ENCODE measurements at places on chromosomes 4 and X. TPM values are rescaled to one million over a fixed set of nuclear protein-coding genes. Genes with fewer than 3 reads are reported as not detected.

The SPARCL1 gene
- 137 TPM for total RNA-seq

The HMX1 gene
- total RNA-seq = not detected

The HTT gene
- total RNA-seq = 40.5 TPM

The HMGB2 gene
- 18.7 TPM for total RNA-seq

The GPR101 gene
- not detected for total RNA-seq

The PAGE3 gene
- total RNA-seq = not detected

The RASGEF1B gene
- 4.3 TPM for total RNA-seq

The ALPK1 gene
- total RNA-seq = 14.8 TPM

The MAGEB10 gene
- total RNA-seq = not detected

The FAM114A1 gene
- total RNA-seq = 43.2 TPM

The TBX22 gene
- total RNA-seq = not detected

The FHL1 gene
- total RNA-seq = 125 TPM

The PABPC5 gene
- 0.26 TPM for total RNA-seq

The SH2D1A gene
- total RNA-seq = 0.52 TPM

The SLC25A53 gene
- 3.6 TPM for total RNA-seq

The MAGEC2 gene
- total RNA-seq = not detected

The UFSP2 gene
- 14.8 TPM for total RNA-seq

The GATA1 gene
- not detected for total RNA-seq

The RAP2C gene
- total RNA-seq = 7.9 TPM

The TKTL2 gene
- total RNA-seq = not detected

The MEPE gene
- not detected for total RNA-seq

The NMU gene
- not detected for total RNA-seq

The PGAM4 gene
- not detected for total RNA-seq

The REPS2 gene
- 19.7 TPM for total RNA-seq

The GCNA gene
- 3.6 TPM for total RNA-seq

The SPANXB1 gene
- total RNA-seq = not detected

The SLC6A14 gene
- total RNA-seq = under 0.01 TPM

The DOK7 gene
- 7.0 TPM for total RNA-seq

All from body of pancreas (tissue), 4 donors.